ENCODE measurements at places on chromosomes 11 and 22. TPM values are rescaled to one million over a fixed set of nuclear protein-coding genes. Genes with fewer than 3 reads are reported as not detected.
A peak's percentile ranks its signal among the peaks of the same experiment; 100 is the strongest.

DNA sequence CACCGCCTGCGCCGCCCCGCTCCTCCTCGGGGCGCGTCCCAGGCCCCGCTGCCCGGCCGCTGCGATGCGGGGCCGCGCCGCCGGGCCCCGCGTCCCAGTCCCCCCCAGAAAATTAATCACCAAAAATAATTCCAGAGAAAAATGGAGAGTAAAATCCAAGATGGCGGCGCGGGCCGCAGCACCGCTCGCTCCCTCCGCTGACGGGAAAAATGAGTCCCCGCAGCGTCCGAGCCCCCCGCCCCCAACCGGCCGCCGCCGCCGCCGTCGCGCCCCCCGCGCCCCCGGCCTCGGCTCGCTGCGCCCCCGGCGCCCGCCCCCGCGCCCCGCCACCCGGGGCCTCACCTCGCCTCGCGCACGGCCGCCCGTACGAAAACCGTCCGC is at the start of gene KMT5B:
TSS of gene KMT5B (minus strand) at position 162 of the 381 bp plus-strand sequence. CDS start 23,220 bp downstream, outside the sequence.
- no peak for DNase-seq

- DNase-seq, result no peak
Measured at GRCh38 chr22:40328546-40329456, 17.5 kb upstream of the ADSL start.

DNA sequence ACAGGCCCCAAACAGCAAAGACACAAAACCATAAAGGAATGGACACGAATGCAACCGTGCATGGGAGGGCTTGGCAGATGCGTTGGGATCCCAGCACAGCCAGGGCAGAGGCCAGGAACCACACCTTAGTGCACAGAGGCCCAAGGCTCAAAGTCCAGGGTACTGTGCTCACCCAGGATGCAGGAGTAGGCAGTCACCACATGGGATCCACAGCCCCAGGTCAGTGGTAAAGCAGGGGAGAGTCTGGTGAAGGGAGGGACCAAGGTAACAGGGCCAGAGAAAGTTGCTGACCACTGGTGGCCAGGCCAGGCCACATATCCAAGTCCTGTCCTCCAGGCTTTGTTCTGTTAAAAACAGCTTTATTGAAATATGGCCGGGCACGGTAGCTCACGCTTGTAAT is 6.5 kb upstream of the CERK start:
- no peak for DNase-seq

UQCR10 gene
- 130 TPM for polyA plus RNA-seq

- no peak for DNase-seq
Measured at GRCh38 chr11:123206791-123207434, 11.9 kb upstream of the CLMP start.

DNA sequence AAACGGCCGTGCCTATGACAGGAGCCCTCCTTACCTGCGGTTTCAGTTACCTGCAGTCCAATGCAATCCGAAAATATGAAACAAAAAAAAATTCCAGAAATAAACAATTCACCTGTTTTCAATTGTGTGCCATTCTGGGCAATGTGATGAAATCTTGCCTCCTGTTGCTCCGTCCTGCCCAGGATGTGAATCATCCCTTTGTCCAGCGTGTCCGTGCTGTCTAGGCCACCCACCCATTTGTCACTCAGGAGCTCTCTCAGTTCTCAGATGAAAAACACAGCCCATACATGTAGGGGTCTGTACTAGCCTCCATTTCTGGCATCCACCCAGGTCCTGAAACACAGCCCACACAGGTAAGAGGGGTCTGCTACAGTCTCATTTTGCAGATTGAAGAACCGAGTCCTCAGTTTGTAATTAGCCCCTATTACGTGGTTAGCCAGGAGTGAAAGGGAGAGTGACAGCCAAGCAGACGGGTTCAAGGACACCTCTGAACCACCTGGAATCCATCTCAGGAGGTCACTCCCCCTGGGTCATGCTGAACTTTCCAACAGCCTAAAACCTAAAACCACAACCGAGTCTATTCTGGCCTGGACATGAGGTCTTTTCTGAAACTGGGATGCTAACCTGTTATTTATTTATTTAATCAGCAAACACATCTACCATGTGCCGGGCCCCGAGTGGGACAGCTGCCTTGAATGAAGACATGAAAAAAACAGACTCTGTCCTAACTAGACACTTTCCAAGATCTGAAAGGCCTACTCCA is 317.2 kb downstream of the SHANK2 start:
- no peak for DNase-seq

GRCh38 chr11:121800731-121801393 is 315.2 kb downstream of the BLID start:
- DNase-seq, result no peak

- DNase-seq, result no peak
Measured at GRCh38 chr22:41830174-41830573, 2.7 kb upstream of the SREBF2 start.

- DNase-seq, result peak; percentile 13
Measured at GRCh38 chr11:75667831-75668450, 897 bp downstream of the MAP6 start.

DNA sequence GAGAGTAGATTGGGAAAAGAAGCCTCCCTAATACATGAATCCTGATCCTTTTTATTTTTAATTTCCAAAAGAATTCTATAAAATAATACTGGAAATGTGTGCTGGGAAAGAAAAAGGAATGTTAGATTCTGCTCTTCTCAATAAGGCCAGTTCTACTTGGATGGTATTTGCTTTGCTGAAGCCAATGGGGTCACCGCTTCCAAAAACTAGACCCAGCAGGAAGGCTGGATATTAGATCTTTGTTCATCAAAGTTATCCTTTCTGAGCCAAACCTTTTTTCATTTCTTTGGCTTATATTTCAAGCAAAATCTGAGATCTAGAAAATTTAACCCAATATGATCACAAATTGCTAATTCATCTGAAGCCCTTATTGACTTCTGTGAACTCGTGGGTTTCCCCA is 41.4 kb downstream of the SCUBE2 start:
- no peak for DNase-seq

DNA sequence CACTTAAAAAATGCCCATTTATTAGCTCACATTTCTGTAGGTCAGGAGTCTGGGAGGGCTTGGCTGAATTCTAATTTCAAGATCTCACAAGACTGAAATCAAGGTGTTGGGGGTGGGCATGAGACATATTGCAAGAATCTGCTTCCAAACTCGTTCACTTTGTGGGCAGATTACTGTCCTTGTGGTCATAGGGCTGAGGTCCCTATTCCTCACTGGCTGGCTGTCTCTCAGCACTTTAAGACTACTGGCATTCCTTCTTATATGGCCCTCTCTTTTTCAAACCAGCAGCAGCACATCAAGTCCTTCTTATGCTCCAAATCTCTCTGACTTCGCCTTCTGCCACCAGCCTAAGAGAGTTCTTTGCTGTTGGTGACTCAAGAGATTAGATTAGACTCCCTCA is 27.8 kb upstream of the MYOD1 start:
- no peak for DNase-seq

PDXP gene
- 17.3 TPM for polyA plus RNA-seq

TCF20 gene
- 8.9 TPM for polyA plus RNA-seq

DNA sequence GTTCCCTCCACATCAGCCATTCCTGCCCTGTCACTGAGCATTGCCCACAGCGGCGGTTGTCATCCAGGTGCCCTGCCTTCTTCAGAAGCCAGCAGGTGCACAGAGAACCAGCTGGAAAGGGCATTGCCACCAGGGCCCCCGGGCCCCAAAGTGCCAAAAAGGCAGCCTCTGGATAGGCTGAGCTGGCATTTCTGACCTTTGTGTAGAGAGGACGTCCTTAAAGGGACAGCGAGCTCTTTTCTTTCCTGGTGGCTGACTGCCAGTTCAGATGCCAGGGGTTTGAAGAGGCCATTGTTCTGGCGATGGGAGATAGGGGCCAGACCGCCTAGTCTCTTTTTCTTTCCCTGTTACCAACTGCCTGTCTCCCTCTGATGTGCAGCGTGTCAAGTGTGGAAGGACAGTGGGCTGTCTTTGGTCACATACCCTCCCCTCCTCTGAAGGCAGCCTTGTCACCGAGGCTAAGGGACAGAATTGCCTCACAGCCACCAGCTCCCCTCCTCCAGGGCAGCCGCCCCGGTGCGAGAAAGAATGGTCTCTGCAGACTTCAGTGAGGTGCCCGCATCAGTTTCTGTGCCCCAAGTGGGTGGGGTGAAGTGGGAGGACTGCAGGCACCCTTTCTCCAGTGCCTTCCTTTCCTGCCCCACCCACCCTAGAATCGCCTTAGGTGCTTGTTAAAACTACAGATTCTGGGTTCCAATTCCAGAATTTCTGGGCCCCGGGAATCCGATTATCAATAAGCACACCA is 109.6 kb downstream of the SCN3B start:
- DNase-seq, result no peak

DNA sequence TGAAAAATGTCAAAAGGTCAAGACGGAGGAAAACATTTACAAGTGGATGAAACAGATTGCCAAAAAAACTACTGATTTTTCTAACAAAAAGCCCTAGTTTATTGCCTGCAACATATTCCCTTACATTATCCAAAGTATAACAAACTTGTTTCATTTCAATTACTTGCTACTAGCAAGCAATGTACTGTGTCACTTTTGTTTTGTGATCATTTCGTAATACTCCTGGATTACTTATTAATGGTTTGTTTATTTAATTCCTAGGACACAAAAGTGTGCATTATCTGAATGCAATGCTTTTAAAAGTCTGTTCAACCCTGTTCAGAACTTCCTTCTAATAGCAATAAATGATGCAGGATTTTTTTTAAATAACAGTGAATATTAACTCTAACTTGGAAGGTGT is 50.9 kb downstream of the CCDC34 start:
- no peak for DNase-seq

DDIAS gene
- polyA plus RNA-seq, result 2.0 TPM

DNA sequence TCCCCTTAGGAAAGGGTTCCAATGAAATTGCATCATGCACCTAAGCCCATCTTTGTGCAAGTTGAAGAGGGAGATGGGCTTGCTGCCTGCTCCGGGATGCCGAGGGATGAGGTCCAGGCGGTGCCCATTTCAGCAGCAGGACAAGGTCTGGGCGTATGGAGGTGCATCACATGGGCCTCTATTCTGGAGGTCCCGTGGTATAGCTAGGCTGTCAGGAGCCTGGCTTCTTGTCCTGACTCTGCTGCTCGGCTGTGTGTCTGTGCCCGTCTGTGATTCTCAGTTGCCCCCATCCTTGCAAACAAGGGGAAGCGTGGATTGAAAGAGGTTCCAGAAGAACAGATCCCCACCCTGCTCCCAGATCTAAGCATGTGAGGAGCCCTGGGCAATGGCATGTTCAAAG is 130.0 kb downstream of the OSBP2 start:
- DNase-seq, result no peak

- DNase-seq, result no peak
Measured at GRCh38 chr11:44747316-44747715, 20.6 kb downstream of the TSPAN18 start.

DNA sequence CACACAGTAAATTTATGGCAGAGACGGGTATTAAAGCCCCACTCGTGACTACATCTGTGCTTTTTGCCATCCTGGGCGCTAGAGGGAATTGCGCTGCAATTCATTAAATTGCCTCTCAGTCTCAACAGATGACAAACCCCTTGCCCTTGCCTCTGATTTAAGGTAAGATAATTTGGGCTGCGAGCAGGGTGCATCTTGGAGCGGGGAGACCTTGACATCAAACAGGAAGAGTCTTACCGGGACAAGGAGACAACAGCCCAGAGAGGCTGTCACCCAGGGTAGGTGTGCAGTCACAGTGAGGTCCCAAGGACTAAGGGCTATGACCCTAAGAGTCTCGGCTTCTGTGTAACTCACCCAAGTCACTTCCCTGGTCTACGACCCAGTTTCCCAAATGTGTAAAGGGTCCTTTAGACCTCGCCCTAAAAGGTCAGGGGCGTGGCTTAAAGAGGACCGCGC is 449 bp upstream of the TOM1 start:
- no peak for DNase-seq

- DNase-seq, result no peak
Measured at GRCh38 chr22:17087498-17088131, 2.8 kb downstream of the IL17RA start.

DNA sequence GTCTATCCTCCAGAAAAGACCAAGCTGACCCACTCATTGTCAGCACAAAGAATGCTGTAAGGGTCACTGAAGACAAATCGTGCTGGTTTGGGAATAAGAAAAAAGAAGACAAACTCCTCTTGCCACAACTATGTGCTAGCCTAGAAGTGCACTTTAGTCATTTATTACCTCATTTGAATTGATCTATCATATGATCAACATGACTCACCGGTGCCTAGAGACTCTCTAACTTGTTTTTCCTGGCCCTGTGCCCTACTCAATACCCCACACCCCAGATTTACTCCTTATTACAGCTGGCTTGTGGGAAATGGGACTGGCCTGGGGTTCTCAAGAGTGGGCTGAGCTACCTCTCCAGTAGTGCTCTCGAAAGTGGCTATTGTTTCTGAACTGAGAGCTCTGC is 35.9 kb upstream of the HORMAD2 start:
- peak; percentile 71 for DNase-seq

- no peak for DNase-seq
Measured at GRCh38 chr11:54832676-54833075, 126.0 kb downstream of the OR4A5 start.

DNA sequence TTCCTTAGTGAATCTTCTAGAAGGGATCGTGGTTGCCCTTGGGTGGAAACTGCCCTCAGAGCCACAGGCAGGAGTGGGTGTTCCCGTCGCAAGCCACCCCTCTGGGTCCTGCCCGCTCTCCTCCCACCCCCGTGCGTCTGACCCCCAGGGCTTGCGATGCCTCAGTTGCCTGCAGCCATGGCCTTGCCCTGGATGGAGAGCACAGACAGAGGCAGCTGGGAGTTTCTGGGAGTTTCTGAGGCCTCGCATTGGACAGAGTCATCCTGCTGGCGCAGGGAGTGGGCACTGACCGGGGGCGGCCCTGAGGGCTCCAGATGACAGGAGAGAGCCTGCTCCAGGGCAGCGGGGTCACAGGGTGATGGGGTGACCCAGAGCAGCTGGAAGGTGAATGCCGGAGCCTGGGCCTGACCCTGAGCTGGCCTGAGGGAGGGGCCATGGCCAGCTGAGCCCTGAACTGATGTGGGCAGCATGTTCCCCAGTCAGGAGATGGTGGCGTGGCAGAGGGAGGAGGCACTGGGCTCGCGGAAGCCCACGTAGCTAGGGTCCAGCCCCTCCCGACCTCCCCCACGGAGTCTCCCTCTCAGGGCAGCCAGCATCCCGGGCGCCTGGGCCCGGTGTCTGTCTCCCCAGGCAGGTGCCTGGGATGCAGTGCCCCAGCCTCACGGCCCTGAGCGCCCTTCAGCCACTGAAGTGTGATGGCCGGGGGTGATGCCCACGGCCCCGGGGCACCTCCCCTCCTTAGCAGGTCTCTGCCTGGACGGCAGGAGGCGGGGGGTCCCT is 1236.2 kb downstream of the BRD1 start:
- DNase-seq, result no peak

DNA sequence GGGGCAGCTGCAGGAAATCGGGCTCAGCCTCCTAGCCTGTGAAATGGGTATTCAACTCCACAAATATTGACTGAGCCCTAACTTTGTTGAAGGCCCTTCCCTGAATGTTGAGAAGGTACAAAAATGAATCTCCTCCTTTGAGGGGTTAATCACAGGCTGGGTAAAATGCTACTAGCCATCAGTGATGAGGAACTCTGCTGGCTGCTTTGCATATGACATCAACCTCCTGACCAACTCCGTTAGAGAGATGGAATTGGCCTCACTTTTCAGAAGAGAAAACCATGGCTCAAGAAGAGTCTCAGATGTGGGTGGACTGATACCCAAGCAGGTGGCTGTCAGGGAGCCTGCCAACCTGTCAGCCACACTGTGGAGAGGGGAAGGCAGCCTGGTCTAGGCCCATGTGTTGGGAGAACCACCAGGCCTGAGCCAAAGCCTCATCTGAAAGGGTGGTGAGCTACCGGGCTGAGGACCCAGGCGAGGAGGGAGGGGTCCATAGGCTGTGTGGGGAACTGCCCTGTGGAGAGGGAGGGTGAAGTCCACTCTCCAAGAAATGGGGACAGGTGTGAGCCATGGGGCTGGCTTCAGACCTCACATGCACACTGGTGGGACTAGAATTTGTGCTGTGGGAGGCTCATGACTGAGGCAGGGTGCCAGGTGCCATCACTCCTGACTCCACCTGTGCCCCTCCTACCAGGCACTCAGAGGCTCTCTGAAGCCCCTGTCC is 11.8 kb downstream of the CDCA5 start:
- DNase-seq, result no peak
